ENCODE measurements at places on chromosomes 5 and 9.

- DNase-seq = no peak
These were observed 140.2 kb upstream of the SGCD start for GRCh38 chr5:156186760-156187159.

GRCh38 chr5:52041842-52042241 lies 658.6 kb downstream of the ISL1 start:
- no peak for DNase-seq

- DNase-seq = no peak
These were observed 5.8 kb upstream of the NUP214 start for GRCh38 chr9:131119600-131119999.

DNA sequence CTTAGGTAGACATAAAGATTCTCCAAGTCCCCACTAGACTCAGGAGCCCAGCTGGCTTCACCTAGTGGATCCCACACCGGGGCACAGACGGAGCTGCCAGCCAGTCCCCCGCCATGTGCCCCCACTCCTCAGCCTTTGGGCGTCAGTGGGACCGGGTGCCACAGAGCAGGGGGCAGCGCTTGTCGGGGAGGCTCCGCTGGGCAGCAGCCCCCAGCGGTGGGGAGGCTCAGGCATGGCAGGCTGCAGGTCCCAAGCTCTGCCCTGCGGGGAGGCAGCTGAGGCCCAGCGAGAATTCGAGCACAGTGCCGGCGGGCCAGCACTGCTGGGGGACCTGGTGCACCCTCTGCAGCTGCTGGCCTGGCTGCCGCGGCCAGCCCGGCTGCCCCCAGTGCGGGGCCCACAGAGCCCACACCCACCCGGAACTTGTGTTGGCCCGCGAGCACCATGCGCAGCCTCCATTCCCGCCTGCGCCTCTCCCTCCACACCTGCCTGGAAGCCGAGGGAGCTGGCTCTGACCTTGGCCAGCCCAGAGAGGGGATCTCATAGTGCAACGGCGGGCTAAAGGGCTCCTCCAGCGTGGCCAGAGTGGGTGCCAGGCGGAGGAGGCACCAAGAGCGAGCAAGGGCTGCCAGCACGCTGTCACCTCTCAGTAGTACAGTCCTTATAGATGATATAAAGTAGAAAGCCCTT lies 390.7 kb downstream of the PLK2 start:
- DNase-seq = no peak

- DNase-seq = no peak
These were observed 1.2 kb downstream of the PCDHGB4 start for GRCh38 chr5:141388661-141389060.

DNA sequence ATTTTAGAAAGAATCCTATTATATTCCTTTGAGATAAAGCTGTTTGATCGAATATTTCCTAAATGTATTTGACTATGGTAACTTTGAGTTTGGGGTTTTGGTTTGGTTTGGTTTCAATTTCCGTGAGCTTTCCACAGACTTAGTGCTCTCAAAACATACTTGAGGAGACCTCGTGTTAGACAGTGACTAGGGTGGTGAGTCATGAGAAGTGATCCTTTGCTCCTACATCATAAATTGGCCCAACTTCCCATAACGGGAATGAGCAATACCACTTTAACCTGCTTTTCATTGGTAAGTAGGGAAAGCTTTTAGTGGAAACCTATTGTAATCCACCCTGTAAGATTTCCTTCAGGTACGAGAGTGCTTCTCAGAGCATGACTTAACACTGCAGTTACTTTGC lies 3.8 kb upstream of the RASEF start:
- DNase-seq = no peak
